Kidney (tissue), 22 donors: ENCODE measurements at places on chromosomes 3 and 15.

- DNase-seq, result no peak
Measured at GRCh38 chr3:113094337-113095221, 103.8 kb downstream of the GTPBP8 start.

DNA sequence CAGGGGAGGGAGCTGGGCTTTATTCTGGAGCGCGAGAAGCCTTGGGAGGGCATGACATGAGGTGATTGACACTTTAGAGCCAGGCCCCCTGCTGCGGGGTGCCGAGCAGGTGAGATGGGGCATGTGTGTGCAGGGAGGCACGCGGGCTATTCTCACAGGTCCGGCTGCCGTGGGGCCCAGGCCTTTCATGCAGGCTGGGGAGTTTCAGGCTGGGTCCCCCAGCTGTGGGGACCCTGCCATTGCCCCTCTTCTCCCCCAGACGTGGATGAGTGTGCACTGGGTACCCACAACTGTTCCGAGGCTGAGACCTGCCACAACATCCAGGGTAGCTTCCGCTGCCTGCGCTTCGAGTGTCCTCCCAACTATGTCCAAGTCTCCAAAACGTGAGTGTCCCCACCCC lies 87.3 kb downstream of the FBLN2 start:
- no peak for DNase-seq

GRCh38 chr3:127409421-127410136 lies 121.7 kb upstream of the PRR20G start:
- DNase-seq, result no peak

DNA sequence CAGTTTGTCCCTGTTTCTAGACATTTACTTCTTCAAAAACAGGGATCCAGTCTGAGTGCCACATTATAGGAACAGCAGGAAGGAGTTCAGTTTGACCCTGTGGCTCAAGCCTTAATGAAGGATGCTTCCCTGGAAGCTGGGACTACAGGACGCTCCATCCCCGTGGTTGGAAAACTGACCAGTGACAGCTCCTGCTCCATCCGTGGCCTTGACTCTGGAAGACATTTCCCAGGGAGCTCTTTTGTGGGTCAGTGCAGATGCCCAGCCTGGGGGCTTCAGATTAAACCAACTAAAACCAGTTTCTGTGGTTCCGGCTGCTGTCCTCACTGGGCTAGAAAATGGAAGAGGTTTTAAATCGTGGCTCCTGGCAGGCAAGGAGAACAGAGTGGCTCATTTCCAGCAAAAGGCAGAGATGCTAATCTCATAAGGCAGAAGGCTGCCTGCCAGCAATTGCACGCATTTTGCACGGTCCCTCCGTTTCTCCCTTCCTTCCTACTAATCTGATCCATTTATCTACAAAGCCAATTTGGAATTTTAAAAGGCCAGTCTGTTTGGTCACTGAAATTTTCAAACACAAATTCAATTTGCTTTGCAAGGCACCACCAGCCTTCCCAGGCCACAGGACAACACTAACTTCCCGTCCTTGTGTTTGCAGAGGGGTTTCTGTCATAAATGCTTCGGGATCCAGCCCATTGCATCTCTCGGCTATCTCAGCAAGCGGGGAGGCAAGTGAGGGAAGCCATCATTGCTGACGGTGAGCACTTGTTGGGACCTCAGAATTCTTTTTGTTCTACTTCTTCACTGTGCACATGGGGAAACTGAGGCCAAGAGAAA lies 6.2 kb upstream of the SSUH2 start:
- no peak for DNase-seq

- peak; percentile 46 for DNase-seq
Measured at GRCh38 chr3:154758109-154758868, 321.8 kb upstream of the MME start.

- no peak for DNase-seq
Measured at GRCh38 chr3:188286087-188286513, 132.1 kb downstream of the LPP start.

- peak; percentile 95 for DNase-seq
Measured at GRCh38 chr3:49553692-49554632, at the start of gene BSN. TSS of gene BSN (plus strand) at chr3:49554477. CDS start at chr3:49554603, 126 bp downstream.

GRCh38 chr3:84963137-84963536 lies 4.3 kb downstream of the CADM2 start:
- DNase-seq, result no peak
